ENCODE measurements at places on chromosomes 4 and X.
A peak's percentile ranks its signal among the peaks of the same experiment; 100 is the strongest.

GRCh38 chr4:123449780-123450179, 53.2 kb downstream of the SPRY1 start:
- no peak for DNase-seq

GRCh38 chrX:49059681-49060085, 884 bp downstream of the CCDC120 start:
- no peak for DNase-seq

- no peak for DNase-seq
Measured at GRCh38 chr4:6367371-6367851, 97.8 kb downstream of the WFS1 start.

- DNase-seq: peak; percentile 42
Measured at GRCh38 chrX:153645921-153646488, 998 bp upstream of the DUSP9 start.

DNA sequence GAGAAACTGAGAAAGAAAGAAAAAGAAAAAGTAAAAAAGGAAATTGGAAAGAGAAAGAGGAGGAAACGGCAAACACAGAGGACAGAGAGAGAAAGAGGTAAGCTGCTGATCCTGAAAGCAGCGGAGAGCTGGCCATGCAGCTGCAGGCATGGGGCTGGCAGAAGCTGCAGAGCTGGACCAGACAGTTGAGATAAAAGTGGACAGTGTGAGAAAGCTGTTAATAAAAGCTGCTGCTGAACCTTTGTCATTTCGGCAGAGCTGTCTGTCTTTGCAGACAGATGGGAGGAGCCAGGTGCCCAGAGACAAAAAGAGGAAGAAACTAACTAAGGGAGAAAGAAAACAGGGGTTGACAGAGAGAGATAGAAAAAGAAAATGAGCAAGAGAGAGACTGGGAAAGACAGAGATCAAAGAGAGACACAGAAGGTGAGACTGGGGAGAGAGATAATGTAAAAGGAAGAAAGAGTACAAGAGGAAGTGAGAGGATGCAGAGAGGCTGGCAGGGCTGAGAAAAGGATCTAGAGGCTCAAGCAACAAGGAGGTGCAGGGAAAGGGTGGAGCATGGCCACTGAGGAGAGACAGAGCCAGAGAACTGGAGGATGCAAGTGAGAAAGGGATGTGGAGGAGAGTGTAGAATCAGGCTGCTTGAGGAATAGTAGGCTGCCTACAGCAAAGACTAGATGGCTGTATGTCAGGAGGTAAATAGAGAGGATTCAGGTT, 376.8 kb upstream of the FGF16 start:
- DNase-seq: no peak

GRCh38 chrX:9459186-9459748, 5.6 kb upstream of the TBL1X start:
- DNase-seq: no peak

Data from sigmoid colon (tissue), 7 donors.